ENCODE measurements at places on chromosomes 5 and 9.

DNA sequence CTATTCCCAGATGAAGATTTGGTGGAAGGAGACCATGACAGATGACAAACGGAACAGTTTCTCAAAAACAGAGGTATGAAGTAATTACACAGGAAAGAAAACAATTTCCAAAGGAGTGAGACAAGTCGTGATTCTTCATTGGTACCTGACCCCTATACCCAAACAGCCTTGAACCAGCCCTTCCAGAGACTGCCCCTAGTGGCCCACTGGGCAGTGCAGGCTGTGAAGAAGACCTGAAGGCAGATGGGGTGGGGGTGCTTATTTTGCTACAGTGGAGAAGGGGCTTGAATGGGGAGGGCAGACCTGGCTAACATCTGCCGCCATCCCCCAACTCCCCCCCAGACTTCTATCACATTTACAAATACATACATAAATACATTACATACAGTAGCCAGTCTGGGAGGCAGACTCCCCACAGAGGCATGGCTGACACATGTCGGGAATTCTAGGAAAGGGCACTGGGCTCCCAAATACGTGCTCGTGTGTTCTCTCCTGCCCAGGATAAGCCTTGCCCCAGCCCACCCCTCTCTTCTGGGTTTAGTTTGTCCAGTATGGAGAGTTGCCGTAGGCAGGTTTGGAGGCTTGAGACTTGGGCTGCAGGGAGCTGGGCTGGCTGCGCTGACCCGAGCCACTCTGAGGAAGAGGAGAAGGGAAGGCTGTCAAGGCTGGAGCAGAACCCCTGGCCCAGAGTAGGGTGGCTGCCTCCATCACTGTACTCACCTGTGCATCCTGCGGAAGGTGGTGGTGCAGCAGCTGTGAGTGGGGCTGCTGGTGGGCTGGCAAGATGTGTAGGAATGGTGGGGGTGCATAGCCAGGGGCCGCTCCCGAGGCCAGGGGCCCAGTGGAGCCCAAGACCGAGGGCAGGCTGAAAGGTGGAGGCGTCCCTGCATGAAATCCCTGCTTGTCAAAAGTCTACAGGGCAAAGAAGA, 105.3 kb downstream of the UBE2R2 start:
- DNase-seq: no peak

- DNase-seq: no peak
Measured at GRCh38 chr9:91927922-91928510, 22.0 kb downstream of the ROR2 start.

DNA sequence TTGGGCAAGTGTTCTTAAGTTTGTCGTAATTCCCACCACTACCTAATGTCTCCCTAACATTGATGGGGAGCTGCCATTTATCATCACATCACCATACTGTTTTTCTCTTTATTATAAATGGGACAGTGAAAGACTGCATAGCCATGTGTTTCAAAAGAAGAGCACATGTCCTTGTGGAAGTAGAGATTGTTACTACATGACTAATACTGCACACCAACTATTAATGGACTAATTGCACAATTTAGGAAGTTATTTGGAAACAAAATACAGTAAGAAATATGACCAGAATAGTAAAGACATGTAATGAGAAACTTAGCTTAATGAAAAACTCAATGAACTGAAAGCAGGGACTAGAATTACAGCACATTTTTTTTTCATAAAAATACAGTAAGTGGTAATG, 12.0 kb upstream of the ELOVL7 start:
- DNase-seq: no peak

GRCh38 chr5:159972538-159973362, 36.2 kb upstream of the TTC1 start:
- DNase-seq: no peak

DNA sequence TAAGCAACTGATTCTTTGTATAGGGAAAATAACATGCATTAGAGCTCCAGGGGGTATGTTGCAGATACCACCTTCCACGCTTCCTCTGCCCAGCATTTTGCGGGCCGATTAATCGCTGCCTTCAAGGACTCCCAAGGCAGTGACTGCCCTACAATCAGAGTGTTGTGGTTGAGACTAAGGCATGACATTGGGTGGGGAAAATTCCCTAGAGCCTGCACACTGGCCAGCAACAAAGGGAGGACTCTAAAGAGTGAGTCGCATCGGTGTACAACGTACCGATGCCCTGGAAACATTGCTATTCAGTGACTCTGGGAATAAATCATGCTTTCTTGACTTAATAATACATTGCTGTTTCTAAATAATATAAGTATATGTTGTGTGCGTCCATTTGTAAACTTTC, 119.7 kb downstream of the ZNF462 start:
- DNase-seq: no peak

- no peak for DNase-seq
Measured at GRCh38 chr5:158988987-158989730, 110.6 kb downstream of the EBF1 start.

DNA sequence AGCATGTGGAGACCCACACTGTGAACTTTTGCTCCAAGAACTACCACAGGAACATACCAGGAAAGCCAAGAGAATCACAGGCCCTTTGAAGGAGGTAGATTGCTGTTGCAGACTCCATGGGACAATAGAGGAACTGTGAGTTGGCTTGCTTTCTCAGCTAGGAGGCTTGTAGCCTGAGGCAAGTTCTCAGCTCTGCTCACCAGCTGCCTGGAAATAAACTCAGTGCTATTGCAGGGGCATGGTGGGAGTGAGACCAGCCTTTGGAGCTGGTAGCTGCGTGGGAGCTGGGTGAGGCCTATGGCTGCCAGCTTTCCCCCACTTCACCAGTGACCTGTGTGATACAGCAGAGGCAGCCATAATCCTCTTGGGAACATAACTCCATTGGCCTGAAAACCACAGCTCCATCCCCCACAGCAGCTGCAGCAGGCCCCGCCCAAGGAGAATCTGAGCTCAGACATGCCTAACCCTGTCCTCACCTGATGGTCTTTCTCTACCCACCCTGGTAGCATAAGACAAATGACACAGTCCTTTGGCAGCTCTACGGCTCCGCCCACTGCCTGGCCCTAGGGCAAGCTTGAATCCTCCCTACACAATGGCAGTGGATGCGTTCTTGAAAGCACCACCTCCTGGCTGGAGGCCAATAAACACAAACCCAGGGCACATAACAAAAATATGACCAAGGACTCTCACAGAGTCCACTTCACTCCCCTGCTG, 389.5 kb downstream of the KIF4B start:
- DNase-seq: no peak

DNA sequence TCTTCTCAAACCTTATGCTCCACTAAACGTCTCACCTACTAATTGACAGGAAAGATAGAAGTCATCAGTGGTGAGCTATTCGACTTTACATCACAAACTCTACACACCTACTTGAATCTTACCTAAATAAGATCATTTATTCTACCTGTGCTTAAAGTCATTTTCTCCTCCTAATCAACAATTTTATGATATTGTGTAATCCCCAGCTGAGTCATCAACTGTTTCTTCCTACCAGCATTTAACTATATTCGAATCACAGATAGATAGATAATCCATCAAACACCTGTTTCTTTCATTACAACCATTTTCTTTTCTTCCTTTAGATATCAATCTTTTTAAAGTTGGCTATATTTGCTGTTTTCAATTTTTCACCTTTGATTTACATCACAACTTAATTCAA, 181.5 kb downstream of the LPAR1 start:
- DNase-seq: no peak

DNA sequence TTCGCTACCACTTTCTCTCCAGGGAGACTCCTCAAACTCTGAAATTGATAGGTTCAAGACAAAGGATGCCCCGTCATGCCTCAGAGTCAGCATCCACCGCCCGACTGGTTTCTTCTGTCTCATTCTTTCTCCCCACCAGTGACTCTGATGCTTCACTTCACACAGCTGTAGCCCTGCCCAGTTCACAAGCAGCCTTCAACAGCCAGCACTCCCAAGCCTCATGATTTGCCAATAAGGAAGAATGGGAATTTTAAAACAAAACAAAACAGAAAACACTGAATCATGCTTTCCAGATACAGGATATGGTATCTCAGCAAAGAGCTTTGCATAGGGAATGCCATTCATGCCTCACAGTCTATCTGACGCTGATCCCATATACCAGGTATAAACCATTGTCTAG, 371.2 kb upstream of the RORB start:
- no peak for DNase-seq

- no peak for DNase-seq
Measured at GRCh38 chr5:53126521-53126920, 17.0 kb upstream of the MOCS2 start.

DNA sequence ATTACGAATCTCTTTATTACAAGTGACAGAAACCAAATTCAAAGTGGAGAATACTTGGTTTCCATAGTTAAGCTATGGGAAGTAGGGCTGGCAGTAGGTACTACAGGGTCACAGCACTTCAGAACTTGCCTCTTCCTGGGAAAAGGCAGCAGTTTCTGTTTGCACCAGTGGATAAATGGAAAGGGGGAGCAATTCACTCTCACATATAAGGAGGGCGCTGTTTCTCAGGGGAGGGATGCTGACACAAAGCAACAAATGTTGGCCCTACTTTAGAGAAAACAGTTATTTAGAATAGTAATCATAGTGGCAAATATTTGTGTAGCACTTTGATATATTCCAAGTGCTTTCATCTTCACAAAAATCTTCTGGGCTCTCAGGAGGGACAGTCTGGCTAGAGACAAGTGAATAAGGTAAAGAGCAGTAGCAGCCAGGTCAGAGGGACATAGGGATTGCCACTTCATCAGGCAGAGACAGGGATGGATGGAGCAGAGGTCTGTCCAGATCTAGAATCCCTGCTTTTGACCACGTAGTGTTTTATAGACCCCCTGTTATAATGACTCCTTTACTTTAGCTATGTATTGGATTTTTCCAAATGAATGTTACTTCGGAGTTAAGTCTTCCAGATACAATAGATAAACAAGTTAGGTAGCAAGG, 554.8 kb upstream of the SGCD start:
- DNase-seq: no peak

DNA sequence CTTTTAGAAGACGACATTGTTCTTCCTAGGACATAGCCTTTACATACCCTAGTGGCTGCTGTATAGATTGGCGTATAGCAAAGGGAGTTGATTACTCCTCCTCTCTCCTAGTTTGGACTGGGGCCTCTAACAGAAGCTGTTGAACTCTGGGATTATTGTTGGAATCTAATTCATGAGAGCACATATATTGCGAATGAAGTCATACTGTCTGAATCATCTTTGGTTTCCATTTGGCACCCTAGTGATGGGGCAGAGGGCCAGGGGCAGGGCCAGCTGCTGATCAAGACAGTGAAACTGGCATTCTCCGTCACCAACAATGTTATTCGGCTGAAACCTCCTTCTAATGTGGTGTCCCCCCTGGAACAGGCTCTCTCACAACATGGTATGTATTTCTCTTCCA, 40.3 kb downstream of the NUP188 start:
- no peak for DNase-seq

DNA sequence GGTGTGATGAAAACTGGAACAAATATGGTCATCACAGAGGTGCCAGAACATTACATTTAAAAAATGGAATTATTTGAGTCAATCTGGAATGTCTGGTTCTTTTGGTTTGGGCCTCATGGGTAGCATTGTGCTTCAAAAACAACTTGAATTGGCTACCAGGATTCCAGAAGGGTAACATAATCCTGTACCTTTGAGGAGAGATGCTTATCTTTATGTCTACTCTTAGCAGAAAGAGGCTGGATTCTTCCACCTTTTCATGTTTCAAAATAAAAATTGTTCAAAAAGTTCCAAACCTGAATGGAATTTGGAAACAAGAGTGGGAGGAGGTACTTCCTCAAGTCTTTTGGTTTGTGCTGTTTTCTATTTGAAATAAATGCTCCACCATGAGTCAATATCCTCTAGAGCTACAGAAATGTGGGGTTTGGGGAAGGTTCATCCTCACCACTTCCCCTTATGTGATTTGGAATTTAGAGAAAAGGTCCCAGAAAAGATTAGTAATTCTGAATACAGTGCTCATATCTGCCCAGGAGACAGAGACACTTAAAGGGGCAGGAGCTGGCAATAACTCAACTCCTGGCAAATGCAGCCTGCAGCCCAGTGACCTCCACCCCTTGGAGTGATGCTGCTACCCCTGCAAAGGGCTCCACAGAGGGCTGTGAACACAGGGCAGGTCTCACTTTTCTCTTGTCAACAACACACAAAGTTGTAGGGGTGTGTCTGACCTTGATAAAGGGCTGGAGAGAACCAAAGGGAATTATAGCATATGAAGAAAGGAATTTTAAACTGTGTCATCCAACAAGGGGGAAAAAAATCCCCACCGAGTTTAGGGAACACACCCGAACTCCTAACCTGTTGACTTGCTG, 272.8 kb downstream of the CWC27 start:
- no peak for DNase-seq

- no peak for DNase-seq
Measured at GRCh38 chr9:17799369-17799768, 220.5 kb downstream of the SH3GL2 start.

GRCh38 chr5:102312586-102313370, 16.7 kb upstream of the SLCO4C1 start:
- no peak for DNase-seq

DNA sequence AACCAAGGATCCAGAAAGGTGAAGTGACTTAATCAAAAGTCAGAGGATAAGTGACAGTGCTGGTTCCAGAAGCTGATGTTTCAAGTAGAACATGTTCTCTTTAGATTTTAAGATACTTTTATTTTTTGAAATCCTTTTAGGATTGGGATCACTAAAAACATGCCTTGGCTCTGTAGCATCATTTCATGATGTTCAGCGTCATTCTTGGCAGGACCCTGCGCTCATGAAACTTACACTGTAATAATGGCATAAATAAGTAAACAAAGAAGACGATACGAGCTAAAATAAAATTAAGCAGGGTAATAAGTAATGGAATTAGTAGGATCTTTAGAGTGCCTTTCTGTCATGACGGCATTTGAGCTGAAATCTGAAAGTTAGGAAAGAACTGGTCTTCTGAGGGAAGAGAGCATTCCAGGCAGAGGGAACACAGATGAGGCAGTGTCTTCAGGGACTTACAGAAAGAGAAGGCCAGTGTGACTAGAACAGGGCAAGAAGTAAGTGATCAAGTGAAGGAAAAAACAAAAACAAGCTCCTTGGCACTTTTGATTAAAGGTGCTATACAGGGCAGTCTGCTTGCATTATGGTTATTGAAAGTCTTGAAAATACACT, 19.9 kb downstream of the CTNNA1 start:
- DNase-seq: no peak

- DNase-seq: no peak
Measured at GRCh38 chr9:86708918-86709835, 238.1 kb downstream of the GAS1 start.

- no peak for DNase-seq
Measured at GRCh38 chr5:9540791-9541190, 5.1 kb downstream of the SEMA5A start.

DNA sequence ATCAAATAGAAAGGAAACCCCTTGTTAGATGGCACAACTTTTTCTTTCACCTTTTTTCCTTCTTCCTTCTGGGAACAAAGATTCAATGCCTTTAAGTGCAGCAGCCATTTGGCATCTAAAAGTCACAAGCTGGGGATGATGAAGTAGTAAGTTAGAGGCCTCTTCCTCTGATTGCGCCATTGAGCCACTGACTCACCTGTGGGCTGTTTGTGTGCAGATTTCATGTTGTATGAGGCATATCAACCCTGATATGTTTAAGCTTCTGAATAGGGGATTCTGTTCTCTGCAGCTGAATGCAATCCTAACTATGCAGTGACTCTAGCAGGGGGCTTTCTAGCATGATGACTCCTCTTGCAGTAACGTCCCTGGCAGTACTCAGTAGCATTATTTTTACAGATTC, 599.9 kb downstream of the CSNK1G3 start:
- no peak for DNase-seq

- no peak for DNase-seq
Measured at GRCh38 chr5:116938488-116938887, 363.9 kb upstream of the SEMA6A start.
